ENCODE measurements at places on chromosomes 12 and 14.

GRCh38 chr12:49655595-49656236, 32.4 kb downstream of the PRPF40B start:
- no peak for DNase-seq

GRCh38 chr12:124160097-124160756, 134.7 kb upstream of the RFLNA start:
- DNase-seq: no peak

DNA sequence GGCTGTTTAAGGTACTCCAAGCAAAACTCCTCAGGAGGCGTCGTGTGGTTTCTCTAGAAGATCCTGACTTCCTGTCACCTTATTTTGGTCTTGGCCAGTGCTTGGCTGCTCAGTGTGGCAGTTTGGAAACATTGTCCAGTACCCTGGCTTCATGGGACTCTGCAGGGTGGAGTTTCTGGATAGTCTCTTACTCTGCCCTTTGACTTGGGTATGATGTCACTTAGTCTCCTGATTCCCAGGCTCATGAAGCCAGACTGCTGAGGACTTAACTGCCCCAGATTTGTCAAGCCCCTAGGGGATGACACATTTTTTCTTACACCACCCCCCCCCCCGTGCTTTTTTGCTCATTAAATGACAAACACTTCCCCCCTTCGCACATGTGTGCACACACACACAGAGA, 82.7 kb downstream of the ADCK1 start:
- no peak for DNase-seq

GRCh38 chr12:114400361-114400811, 5.6 kb downstream of the TBX5 start:
- DNase-seq: no peak

DNA sequence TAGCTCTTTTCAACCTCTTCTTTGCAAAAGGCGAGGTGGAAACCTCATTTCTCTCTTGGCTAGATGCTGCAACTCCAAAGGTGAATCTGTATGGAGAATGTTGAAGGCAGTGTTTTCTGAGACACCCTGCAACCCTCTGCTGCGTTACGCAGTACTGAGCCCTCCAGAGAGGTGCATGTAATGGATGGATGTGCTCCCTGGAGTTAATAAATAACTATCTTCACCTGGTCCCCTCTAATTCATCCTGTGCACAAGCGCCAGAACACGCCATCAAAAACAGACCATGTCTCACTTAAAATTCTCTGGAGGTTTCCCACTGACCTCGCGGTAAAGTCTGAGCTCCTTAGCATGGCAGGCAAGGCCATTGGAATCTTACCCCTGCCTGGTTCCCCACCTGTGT, 234.4 kb upstream of the PWP1 start:
- DNase-seq: no peak

DNA sequence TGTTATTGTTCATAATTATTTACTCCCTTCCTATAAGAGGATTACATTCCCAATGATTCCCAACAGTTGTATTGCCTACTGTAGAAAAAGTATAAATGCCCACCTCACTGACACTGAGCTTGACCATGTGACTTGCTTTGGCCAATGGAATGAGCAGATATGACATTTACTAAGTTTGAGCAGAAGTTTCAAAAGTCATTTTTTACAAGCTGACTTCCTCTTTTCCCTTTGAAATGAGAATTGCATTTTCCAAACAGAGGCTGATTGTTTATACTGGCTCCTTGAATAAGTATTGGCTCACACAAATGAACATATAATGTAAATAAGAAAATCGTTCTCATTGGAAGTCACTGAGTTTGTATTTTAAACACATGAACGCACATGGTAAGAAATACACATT, 116.4 kb upstream of the LRFN5 start:
- no peak for DNase-seq

GRCh38 chr12:106380954-106381353, 23.4 kb downstream of the POLR3B start:
- DNase-seq: no peak

DNA sequence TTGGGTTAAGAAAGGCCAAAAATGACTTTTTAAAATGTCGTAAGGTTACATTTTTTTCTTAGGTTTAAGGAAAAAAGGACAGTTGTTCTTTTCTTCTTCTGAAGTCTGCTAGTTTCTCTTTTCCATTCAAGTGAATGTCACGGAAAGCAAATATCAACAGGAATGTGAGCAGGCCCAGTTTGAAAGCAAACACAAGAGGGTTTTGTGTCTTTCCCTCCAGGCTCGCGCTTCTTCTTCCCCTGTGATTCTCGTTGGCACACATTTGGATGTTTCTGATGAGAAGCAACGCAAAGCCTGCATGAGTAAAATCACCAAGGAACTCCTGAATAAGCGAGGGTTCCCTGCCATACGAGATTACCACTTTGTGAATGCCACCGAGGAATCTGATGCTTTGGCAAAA, 85.4 kb downstream of the LRRK2 start:
- DNase-seq: no peak
